ENCODE measurements at places on chromosomes 7 and 10. TPM values are rescaled to one million over a fixed set of nuclear protein-coding genes. Genes with fewer than 3 reads are reported as not detected.

AKR1C4 gene
- total RNA-seq: not detected

- DNase-seq: no peak
Observed at GRCh38 chr7:25643286-25643685, 415.0 kb upstream of the NPVF start.

DNA sequence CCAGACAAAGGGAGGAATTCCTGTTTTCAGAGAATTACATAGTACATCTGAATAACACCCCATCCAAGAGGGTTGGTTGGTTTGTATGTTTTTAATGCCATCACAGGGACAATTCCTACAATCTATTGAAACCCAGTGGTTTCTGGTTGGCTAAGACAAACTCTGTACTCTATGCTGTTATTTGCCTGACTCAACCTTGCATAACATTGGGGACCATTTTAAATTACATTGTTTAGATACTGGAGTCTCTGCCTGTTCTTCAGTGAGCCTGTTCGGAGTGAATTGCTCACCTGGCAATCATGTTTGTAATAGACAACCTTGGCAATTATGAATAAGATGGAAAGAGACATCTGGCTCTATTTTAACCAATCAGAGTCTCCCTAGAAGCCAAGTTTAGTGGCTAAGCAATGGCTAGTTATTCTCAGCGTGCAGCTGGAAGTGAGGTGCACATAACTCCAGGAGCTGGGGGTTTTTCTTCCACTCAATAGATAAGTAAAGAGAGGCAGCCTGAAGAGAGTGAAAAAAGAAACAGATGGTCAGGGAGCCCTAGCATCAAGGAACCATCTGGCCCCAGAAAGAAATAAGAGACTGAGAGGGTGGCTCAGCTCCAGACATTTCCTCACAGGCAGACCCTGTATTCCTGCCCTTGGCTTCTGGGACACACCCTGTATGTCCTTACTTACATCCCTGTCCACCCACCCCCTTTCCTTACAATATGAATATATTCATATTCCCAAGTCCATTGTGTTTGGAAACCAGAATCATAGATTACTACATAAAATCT, 21.2 kb upstream of the SLC35G1 start:
- no peak for DNase-seq

GRCh38 chr7:75531359-75531821, 39.3 kb downstream of the SPDYE5 start:
- peak; percentile 8 for DNase-seq

DNA sequence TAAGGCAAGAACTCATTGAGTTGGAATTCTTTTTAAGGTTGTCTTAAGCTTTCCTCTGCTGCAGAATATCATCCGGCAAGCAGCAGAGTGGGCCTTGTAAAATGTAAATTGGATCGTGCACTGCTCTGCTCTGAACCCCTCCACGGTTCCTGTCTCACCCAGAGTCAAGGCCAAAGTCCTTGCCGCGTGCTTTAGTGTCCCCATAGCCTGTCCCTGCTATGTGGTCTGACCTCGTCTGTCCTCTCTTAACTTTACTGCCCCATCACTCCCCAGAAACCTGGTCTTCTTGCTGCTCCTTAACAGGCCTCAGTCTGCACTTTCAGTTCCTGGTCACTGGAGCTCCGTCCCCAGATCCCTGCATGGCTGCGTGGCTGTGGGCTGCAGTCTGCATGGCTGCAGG, 121.6 kb upstream of the SDK1 start:
- DNase-seq: no peak

ADAM8 gene
- total RNA-seq: 2.9 TPM

PTPRN2 gene
- 0.78 TPM for total RNA-seq

Data from Caki2 (cell line).